ENCODE measurements at places on chromosomes 16 and 17.

- DNase-seq: no peak
Measured at GRCh38 chr17:3447625-3448024, 14.0 kb upstream of the OR1E2 start.

DNA sequence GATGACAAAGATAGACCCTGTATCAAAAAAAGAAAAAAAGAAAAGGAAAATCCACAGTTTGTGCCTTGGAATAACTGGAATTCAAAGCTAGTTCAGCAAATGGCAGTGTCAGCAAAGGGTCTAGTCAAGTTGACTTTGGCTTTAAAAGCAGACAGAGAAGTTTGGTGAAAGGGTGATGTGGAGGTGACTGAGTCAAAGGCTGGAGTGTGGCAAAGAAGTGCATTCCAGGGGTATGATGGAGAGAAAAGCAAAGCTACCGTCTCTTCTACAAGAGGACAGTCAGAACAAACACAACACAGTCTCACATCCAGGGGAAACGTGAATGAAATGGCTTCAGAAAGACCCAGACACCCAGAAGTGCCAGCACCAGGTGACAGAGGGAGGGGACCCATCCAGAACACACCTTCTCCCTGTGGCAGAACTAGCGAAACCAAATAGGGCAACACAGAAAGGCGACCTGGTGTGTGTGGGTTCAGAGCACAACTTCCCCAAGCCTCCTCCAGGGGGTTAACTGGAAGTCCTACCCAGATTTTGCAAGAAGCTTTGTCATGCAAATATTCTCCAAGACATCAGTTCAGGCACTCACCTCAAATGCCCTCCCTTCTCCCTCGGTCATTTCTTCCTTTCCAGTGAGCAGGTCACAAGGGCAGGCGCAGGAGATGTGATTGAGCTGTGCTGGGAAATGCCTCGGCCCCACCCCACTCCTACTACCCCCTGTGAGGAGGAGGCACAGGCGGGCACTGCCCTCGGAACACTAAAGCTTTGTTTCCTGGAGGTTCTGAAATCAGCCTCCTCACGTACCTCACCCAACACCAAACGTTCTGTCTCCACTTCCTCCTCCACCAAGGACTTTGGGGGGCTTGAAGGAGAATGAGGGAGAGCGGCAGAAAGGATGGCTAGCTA, 481.9 kb downstream of the SOX9 start:
- DNase-seq: no peak

- DNase-seq: no peak
Measured at GRCh38 chr16:50604065-50604418, 55.8 kb downstream of the NKD1 start.

- no peak for DNase-seq
Measured at GRCh38 chr16:88691924-88692560, 5.7 kb upstream of the SNAI3 start.

GRCh38 chr17:78808163-78808562, 26.1 kb upstream of the CYTH1 start:
- no peak for DNase-seq

DNA sequence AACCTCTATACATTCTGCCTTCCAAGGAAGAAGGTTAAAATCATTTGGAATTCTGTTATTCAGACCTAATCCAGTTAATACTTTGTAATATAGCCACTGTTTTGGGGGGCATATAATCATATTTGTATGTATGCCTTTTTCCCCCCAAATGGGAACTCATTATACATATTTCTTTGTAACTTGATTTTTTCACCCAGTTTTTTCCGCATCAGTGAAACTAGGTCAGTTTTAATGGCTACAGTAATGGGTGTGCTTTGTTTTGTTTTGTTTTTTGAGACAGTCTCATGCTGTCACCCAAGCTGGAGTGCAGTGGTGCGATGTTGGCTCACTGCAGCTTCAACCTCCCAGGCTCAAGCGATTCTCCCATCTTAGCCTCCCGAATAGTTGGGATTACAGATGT, 54.9 kb downstream of the WWP2 start:
- no peak for DNase-seq

DNA sequence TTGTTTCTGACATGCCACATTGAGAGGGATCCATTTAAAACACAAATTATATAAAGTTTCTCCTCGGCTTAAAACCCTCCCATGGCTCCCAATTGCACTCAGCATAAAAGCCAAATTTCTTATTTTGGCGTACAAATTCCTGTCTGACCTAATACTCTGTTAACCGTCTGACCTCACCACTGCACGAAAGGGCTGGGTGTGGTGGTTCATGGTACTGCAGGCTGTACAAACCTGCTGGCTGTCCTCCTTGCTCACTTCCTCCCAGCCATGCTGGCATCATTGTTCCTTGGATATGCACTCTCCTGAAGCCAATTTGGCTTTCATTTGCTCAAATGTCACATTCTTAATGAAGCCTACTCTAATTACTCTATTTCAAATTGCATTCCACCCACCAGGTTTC, 301.6 kb upstream of the C16orf82 start:
- DNase-seq: no peak

DNA sequence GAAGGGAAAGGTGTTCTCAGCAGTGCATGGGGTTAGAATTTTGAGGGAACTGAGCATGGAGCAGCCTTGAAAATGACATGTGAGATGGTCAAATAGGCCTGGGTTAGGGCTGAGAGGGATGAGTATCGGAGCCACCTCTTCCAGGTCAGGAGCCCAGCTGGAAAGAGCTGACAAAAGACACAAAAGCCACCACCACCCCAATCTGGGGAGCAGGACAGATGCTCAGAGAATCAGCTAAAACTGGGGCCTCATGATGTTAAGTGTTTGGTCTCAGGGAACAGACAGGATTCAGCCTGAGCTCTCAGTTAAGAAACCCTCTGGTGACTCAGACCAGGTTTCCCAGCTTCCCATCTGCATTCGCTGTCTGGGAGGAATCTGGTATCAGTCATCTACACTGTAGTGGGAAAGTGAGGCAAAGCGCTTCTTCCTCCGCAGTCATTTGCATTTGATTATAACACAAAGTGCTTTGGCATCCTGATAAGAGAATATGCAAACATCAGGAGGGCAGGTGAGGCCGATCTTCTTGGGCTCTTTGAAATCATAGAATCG, 2.6 kb downstream of the WNT9B start:
- DNase-seq: no peak

GRCh38 chr17:39080421-39081078, 70.9 kb downstream of the PLXDC1 start:
- DNase-seq: no peak

Data from amygdala (tissue), 56 donors.